OCI-M1 (cell line): ENCODE measurements at places on chromosomes 16 and 17.

DNA sequence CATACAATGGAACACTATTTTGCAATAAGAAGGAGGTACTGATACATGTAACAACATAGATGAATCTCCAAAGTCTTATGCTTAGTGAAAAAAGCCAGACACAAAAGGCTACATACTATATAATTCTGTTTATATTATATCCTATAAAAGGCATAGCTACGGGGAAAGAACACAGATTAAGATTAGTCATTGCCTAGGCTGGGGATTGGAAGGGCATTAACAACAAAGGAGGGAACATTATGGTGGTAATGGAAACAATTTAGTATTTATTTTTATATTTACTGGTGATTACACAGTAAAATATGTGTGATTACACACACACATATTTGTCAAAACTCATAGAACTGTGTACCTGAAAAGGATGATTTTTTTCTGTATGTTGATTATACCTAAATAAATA lies 278.1 kb downstream of the ZFHX3 start:
- DNase-seq, result no peak

DNA sequence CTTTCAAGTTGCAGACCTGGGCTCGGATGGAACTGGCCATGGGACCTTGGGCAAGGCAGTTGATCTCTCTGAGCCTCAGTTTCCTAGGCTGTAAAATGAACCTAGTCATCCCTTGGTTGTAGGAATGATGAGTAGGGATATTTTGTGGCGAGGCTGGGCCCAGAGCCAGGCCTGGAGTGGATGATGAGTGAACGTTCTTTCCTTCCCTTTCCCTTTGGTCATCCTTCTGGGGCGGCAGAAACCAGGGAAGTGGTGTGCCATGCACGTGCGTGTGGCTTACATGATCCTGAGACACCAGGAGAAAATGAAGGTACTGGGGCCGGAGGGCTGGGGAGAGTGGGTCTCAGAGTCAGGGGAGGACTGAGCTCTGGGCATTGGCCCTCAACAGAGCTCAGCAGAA lies 8.4 kb downstream of the FBRS start:
- no peak for DNase-seq

DNA sequence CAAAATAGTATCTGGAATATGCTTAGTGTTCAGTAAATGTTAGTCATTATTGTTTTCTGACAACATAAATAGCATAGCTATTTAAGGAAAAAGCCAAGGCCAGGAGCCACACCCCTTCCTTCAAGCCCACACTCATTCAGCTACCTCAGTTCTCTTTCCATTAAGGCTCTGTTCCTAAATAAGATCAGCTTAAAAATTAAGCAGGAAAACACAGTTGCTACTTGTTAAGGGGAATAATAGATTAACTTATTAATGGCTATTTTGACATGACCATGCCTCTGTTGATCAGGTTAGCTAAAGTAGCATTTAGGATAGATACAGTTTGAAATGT lies 158.1 kb downstream of the CHD9 start:
- DNase-seq, result peak; percentile 32

GRCh38 chr17:63698886-63699637 lies 863 bp downstream of the LIMD2 start:
- peak; percentile 86 for DNase-seq

DNA sequence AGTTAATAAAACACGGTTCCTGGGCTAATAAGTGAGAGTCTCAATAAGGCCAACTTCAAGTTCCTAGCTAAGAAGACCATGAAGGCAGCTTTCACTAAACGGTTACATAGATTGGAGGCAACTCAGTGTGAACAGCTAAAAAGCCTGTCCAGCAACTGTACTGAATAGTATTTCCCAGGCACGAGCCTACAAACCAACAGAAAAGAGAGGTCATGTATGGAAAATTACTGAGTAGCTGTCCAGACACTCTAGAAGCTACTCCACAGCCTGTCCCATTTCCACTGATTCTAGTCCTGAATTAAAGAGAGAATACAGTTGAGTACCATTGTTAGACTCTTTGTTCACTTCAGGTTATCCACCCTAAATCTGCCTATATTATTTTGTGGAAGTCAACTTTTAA lies 36.5 kb upstream of the C17orf78 start:
- no peak for DNase-seq

- no peak for DNase-seq
Measured at GRCh38 chr16:57276596-57276995, 7.9 kb downstream of the PLLP start.

DNA sequence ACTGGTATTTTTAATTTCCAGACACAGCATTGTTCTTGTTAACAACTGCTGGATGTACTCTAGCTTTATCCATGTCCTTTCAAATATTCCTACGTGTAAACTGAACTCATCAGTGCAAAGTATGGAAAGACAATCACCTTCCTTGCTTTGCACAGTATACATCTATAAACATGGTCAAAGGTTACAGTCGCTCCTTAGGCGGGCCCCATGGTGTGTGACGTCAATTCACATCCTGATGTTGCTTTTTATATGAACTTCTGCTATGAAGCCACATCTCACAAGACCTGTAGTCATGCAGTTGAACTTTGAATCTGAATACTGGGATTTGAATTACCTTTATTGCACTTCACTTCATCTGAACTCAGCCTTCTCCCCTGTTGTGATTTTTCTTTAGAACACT lies 447.6 kb upstream of the PSMD7 start:
- DNase-seq, result no peak

GRCh38 chr16:79505344-79505743 lies 95.2 kb downstream of the MAF start:
- DNase-seq, result no peak

GRCh38 chr17:78899361-78900260 lies 3.4 kb downstream of the CEP295NL start:
- no peak for DNase-seq

DNA sequence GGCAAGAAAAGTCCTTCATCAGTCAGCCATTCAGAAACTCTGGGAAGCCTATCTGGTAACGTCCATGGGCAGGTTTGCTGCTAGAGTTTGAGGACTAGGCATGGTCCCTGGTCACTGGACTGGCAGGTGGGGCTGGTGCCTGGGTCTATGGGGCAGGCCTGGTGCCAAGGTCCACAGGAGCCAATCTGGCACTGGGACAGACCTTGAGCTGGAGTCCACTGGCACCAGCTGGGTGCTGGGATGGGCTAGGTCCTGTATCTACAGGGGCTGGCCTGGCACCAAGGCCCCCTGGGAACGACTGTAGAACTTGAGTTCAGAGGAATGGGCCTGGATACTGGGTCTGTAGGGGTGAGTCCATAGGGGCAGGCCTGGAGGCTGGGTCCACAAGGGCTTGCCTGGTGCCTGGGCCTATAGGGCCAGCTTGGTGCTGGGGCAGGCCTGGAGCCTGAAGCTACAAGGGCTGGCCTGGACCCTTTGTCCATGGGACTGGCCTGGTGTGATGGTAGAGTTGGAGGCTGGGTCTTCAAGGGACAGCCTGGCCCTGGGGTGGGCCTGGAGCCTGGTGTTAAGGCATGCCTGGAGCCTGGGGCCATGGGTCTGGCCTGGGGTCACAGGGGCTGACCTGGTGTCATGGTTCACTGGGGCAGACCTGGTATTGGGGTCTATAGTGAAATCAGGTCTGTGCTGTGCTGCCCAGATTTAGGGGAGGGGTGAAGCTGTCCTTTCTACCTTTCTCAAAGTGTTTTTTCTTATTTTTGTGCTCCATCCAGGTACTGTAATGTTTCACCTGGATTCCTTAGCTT lies 30.5 kb upstream of the NKD1 start:
- DNase-seq, result no peak

- no peak for DNase-seq
Measured at GRCh38 chr16:58329135-58329534, 34.3 kb upstream of the PRSS54 start.

GRCh38 chr16:4987580-4988374 lies 29.6 kb downstream of the SEC14L5 start:
- no peak for DNase-seq

DNA sequence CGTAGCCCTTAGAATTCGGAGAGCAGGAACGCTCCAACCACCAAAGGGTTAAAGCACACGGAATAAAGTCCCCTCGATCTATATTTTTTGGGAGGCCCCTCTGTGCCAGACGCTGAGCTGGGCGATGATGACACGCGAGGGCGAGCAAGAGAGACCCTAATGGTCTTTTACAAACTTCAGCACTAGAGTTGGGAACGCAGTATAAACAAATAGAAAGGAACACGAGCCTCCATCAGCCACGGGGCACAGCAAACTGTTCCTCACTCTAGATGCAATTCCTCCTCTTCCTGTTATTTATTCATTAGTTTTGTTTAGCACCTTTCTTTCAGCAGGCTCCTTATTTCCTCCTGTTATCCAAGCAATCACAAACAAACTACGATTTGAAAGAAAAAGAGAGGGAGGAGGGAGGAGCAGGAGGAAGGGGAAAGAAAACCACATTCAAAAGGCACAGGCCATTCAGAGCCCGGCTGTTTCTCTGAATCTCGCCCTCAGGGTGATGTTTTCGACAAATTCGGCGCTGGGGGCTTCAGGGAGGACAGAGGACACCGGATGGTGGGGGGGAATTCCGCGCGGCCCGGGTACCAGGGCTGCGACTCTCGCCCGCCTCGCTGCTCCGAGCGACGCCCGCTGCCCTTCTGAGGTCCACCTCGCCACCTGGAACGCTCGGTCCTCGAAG lies 1.6 kb downstream of the TOX3 start:
- no peak for DNase-seq

DNA sequence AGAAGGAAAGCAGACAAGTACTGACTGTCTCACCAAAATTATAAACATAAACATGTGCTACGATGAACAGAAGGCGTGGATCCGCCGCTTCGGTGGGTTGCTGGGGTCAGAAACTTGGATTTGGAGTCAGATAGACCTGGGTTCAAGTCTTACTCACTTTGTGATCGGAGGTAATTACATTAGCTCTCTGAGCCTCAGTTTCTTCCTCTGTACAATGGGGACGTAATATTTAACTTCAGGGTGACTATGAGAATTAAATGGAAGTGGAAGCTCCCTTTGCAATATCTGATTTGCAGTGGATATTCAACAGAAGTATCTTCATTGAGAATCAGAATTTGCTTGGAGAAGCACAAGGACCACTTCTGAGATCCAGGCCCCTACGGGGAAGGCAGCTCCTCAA lies 6.2 kb downstream of the RHBDL3 start:
- no peak for DNase-seq

DNA sequence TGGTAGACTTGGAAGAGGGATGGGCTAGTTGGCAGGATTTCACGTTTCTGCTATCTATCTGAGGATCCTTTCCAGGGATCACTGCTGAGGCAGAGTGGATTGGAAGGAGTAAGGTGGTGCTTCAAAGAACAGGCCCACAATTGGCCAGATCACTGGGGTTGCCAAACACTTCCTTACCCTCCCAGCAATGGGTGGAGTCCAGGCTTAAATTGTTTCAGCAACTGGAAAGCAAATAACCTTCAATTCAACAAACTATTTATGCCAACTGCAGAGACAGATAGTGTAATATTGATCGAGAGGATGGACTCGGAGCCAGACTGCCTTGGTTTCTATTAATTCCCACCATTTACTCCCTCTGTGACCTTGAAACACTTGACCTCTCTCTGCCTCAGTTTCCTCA lies 2.1 kb downstream of the ARRB2 start:
- no peak for DNase-seq

DNA sequence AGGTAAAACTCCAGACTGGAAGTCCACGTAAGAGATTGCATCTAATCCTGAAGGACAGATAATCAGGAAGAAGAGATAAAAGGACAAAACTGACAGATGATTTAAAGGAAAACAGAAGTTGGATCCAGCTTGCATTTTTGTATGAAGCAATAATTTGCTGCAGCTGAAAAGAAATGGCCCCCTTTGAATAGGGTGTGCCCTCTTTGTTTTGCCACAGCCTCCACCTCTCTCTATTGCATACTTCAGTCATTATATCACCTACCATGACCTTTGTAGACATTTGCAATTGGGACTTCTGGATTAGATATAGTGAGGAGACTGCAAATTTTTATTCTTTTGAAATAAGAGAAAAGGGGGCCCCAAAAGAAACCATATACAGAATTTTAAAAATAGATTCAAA lies 8.1 kb downstream of the NOG start:
- no peak for DNase-seq

- no peak for DNase-seq
Measured at GRCh38 chr16:17475104-17475503, 4.3 kb upstream of the XYLT1 start.

DNA sequence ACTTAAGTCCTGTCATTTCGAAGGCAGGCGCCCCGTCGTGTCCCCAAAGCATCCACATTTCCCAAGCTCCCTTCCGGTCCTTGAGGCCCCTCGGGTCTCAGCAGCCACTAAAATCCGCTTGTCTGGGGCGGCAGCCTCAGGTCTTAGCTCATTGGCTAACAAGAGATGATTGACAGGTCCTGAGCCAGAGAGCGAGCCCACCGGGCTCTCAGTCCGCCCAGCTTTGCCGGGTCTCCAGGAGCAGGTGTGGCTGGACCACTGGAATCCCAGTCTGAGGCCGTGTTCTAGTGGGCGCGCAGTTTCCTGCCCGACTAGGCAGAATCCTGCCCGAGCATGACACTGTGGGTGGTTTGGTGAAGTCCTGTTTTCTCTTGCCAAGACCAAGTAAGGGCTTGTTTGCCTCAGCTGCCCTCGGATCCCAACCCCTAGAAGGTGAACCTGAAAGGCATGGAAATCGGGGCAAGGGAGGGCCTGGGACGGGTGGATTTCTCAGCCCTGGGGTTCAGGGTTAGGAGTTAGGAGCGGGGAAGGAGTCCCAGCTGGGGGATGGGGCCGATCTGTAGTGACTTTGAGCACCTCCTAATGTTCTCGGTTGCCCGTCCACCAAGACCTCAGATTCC lies 42.8 kb downstream of the MRC2 start:
- no peak for DNase-seq

DNA sequence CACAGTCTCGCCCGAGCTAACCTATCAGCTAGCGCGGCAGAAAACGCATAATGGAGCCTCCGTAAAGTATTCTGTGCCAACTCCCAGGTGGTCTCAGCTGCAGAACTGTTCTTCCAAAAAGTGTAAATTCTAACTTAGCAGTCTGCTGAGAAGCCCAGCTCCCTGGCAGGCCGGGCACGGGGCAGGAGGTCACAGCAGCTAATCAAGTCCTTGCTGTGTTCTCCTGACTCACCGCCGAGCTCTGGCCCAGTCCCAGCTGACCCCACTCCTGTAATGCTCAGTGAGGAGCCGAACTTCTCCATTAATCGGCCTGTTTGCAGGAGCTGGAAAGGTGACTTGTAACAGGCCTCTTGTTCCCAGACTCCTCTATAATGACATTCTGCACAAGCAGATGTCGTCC lies 193.3 kb downstream of the IRX3 start:
- DNase-seq, result no peak

DNA sequence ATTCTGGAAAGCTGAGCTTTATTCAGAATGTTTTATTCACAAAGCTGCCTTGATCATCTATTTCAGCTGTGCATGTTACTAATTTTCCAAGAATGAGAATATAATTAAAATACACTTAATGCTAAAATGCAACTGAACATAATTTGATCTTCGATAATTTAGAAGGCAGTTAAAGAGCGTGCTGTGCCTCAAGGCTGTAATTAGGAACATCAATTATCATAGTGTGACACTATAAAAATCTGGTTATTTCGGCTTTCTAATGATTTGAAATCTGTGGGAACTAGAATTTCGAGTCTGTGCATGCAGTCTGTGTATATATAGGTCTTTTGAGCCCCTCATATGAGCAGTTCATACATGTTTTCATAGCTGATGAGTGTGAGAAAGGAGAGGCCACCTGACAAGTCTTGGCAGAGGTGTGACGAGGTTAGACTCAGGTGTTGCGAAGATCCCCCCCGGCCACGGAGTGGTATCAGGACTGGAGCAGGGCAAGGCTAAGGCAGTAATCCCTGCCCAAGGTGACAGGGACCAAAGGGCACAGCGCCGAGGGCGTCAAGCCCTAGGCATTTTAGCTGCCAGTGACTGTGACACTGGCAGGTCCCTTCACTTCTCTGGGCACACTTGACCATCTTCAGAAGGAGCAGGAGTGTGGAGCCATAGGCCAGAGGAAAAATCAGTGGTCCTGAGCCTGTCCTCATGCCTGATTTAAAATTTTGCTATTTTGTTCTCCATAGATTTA lies 328.5 kb downstream of the SNX29 start:
- DNase-seq, result no peak
